Lung (tissue), 17 donors: ENCODE measurements at places on chromosomes 5 and 9.
A peak's percentile ranks its signal among the peaks of the same experiment; 100 is the strongest.

GRCh38 chr5:131265311-131265803 lies 1.5 kb downstream of the CDC42SE2 start:
- DNase-seq: peak; percentile 31

- no peak for DNase-seq
Measured at GRCh38 chr9:132943651-132944293, 644 bp downstream of the TSC1 start.

DNA sequence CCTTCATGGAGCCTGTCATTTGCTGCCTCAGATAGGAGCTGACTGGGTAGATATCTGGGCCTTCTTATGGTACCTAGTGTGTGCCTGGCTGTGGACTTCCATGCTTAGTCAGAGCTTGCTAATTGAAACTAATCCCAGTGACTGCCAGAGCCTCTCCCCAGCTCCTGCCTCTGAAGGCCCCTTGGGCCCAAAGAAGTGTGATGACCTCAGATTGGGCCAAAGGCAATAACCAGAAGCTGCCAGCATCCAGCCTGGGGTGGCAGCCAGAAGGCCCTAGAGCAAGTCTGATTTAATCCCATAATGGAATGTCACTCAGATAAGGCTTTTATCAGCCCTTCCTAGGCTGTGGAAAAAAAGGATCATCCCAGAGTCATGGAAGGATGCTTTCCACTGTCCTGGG lies 17.1 kb upstream of the CDC23 start:
- DNase-seq: no peak

DNA sequence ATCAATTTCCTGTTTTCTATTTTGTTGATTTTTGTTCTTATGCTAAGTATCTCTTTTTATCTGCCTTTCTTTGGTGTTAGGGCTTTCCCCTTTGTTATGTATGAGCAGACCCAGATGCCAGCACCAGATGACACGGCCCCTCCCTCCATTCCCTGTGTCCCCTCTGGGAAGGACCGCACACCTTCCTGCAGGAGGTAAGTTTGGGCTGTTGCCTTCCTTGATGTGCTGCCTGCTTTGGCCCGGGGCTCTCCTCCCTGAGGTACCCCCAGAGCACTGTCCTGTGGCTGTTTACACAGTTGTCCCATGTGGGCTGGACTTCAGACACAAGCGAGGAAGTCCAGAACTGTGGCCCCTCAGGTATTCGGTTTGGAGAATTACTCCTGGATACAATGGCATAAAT lies 343.8 kb upstream of the IRX1 start:
- DNase-seq: no peak

DNA sequence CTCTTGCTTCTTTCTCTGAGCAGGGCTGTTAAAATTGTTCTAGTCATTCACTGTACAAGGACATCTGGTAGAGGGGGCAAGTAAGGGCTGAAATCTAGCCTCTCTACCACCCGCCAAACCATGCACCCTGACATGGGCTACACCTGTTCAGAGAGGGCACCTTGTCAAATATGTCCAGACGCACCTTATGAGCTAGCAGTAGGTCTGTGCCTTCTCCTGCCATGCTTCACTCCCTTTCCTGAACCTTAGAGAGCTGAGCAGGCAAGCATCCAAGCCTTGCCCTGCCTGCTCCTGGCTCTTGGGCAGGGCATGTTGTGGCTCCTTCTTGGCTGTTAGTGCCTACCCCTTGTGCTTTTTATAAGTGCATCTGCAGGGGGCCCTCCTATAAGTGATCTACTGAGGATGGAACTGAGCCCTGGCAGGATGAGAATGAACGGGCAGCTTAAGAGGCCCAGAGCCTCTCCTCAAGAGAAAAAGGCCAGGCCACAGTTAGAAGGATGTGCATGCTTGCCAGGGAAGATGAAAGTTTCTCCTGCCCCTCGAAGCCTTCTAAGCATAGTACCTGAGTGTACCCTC lies 3.8 kb upstream of the NEUROG1 start:
- DNase-seq: no peak

GRCh38 chr9:83012922-83013838 lies 49.8 kb downstream of the RASEF start:
- DNase-seq: peak; percentile 62

- peak; percentile 87 for DNase-seq
Measured at GRCh38 chr9:87405677-87406542, 91.8 kb upstream of the DAPK1 start.

DNA sequence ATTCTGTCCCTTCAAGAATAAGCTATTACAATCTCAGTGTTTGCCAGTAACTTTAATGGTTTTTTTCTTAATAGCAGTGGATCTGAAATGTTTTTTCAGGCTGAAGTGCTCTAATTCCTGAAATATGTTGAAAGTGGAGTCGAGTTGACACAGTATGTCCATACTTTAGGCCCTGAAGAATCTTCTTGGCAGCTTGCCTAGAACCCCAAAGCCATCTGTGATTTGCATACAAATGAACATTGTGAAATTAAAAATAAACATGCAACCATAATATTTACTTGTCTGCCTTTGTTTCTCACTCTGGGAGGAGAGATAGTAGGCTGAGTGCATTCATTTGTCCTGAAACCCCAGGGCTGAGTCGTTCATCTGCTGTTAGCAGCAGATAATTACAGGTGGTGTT lies 152.7 kb downstream of the ADCY2 start:
- no peak for DNase-seq

- no peak for DNase-seq
Measured at GRCh38 chr9:134570151-134570621, 71.4 kb upstream of the COL5A1 start.

DNA sequence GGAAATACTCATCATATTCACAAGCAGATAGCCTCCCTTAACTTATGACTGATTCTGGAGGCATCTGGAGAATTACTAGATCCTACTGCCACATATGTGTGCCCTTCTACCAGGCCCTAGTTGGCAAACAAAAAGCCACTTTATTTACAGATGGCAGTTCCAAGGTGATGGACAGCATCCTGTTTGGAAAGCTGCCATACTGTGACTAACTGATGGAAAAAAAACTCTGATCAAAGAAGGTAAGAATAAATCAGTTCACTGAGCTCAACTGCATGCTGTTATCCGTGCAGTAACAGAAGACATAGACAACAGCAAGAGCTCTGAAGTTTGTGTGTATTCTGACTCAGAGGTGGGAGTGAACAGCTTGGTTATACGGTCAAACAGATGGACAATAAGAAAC lies 279.8 kb upstream of the POU5F2 start:
- peak; percentile 9 for DNase-seq

DNA sequence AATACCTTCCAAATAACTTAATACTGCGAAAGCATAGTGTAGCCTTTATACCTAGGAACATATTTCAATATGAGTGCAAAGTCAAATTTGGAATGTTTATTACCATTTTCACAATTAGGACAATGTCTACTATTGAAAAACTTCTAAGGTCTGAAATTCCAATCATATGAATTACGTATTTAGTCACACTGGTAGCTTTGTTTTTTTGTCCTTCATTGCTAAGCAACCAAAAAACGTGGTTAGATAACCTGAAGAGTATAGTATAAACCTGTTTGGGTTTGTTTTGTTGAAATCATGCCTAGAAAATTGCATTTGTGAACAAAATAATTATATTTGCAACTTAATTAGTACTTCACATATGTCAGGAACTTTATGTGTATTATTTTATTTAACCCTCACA lies 134.2 kb downstream of the FBXO4 start:
- DNase-seq: no peak

GRCh38 chr5:154193283-154193682 lies 2.8 kb downstream of the GALNT10 start:
- DNase-seq: no peak

- no peak for DNase-seq
Measured at GRCh38 chr5:148471379-148471778, 87.6 kb downstream of the FBXO38 start.

GRCh38 chr9:83959061-83959460 lies 21.0 kb downstream of the HNRNPK start:
- DNase-seq: no peak
